ENCODE measurements at places on chromosomes 5 and 9.

GRCh38 chr9:33350310-33350709, 52.1 kb downstream of the AQP7 start:
- no peak for DNase-seq

- DNase-seq = no peak
These were observed 92.1 kb upstream of the MAP1B start for GRCh38 chr5:72015103-72015548.

DNA sequence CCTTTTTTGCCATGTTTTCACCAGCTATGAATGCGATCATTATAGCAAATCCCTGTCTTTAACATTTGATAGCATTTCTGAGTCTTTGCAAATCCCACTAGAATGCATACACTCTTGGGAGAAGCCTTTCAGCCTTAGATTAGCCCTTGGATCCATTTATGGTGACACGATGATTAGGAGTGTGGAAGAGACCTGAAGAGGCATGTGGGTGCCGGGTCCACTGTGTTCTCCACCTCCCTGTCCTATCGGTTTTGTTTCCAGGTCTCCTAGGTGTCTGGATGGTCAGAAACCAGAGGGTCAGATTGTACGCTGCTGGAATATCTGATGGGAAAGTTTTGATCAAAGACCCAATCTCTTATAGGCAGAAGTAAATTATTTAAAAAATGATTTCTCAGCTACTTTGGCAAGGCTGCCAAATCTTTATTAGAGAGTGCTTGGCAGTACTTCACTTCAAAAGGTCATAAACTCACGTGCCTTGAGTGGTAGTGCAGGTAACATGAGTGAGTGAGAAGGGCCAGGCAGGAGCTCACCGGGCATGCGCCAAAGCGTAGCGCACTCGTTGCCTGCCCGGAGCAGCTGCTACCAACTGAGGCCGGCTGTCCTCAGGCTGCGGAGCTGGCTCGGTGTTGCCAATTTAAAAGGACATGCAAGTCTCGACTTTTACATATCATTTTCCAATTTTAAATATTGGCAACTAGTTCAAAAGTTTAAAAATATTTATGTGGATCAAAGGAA, 51.3 kb downstream of the PCSK5 start:
- no peak for DNase-seq

DNA sequence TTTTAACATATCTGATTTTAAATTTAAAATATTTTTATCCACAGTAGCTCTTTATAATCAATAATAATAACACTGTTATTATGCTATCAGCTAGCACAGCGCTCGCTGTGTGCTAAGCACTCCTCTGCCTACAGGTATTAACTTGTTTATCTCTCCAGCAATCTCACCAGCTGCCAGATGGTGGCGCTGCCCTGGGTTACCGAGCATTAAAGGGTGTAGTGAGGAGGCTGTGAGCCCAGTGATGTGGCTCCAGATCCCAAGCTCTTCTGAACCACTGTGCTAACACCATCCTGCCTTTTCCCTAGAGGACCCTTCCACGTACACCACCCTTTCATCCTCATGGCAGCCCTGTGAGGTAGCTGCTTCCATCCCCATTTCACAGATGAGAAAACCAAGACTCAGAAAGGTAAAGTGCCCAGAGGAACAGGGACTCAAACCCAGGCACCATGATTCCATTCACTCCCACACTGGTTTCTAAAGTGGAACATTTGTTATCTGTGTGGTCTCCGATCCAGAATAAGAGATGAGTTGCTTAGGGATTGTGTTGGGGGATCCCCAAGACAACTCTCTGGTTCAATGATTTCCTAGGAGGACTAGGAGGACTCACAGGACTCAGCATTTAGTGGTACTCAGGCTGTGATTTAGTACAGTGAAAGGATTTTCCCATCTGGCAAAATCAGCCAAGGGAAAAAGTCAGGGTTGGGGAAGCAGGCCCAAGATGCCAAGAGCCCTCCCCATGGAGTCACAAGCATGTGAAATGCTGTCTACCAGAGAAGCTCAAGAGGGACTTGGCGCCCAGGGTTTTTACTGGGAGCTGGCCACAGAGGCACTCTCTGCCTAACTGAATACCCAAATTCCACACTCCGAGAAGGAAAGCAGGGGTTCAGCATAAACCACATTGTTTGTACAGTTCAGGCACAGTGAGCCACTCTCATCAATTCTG, 7.0 kb downstream of the IGFBPL1 start:
- DNase-seq = no peak

DNA sequence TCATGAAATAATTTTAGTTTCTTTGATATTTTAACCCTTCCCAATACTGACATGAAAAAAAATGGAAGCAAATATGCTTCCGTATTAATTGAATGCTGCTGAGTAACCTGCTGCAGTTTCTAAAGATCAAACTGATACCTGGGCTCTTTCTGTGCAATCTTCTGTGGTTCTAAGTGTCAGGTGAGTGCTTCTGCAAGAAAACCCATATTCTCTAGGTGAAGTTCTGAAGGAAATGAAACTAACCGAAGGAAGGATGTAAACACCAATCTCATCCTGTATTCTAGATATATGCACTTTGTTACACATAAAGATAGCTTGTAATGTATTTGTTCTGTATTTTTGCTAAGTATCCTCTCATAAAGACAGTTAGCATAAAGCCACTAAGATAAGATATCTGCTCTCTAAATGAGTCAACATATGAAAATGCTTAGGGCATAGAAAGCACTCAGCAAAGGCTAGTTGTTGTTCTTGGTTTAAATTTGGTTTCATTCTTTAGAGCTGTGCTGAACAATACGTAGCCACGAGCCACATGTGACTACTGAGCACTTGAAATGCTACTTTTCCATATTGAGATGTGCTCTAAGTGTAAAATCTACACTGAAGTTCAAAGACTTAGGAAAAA, 52.0 kb downstream of the ITGA2 start:
- no peak for DNase-seq

DNA sequence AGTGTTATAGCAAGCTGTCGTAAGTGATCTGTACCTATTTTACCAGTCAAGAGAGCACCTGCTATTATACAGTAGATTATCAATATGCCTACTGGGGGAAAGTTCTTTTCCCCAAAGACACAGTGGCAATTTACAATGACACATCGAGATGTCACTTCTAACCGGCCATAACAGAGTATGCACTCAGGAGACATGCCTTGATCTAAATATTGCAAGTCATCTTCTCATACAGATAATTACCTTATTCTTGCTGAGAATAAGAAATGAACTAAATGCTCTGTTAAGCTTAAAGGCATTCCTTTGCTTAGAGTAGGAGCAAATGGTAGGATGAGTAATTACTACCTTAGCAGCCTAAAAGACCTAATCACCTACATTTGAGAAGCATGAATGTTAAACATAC, 71.6 kb downstream of the PKD2L2 start:
- no peak for DNase-seq

GRCh38 chr5:56055859-56056258, 61.1 kb upstream of the IL6ST start:
- no peak for DNase-seq

GRCh38 chr9:90340421-90340820, 302.2 kb downstream of the DIRAS2 start:
- DNase-seq = no peak

- DNase-seq = no peak
These were observed 45.1 kb downstream of the FBXO38 start for GRCh38 chr5:148428848-148429247.

DNA sequence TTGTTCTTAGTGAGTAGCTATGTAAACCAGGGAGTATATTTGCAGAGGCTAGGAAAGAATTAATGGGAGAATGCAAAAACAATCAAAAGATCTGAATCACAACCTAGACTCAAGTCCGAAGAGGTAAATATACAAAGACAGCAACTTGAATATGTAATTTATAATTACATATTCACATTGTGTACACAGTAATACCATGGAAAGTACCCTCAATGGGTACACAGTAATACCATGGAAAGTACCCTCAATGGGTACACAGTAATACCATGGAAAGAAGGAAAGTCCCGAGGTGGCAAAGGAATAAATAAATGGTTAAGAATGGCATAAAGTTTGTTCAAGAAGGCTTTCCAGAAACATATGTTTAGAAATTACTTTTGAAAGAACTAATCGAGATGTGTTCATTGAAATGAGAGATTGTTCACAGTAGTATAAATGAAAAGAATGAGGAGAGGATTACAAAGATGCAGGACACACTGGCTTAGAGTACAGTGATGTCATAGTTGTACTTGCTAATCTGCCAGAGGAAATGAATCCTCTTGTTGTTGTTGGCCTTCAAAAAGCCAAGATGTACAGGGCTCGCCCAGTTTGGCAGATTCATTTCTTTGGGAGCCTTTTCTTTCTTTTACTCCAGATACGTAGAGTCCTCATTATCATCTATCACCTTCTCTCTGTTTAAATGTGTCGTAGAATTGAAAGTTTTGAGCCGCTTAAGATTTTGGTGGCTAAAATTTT, 116.0 kb downstream of the UNC13B start:
- DNase-seq = no peak

DNA sequence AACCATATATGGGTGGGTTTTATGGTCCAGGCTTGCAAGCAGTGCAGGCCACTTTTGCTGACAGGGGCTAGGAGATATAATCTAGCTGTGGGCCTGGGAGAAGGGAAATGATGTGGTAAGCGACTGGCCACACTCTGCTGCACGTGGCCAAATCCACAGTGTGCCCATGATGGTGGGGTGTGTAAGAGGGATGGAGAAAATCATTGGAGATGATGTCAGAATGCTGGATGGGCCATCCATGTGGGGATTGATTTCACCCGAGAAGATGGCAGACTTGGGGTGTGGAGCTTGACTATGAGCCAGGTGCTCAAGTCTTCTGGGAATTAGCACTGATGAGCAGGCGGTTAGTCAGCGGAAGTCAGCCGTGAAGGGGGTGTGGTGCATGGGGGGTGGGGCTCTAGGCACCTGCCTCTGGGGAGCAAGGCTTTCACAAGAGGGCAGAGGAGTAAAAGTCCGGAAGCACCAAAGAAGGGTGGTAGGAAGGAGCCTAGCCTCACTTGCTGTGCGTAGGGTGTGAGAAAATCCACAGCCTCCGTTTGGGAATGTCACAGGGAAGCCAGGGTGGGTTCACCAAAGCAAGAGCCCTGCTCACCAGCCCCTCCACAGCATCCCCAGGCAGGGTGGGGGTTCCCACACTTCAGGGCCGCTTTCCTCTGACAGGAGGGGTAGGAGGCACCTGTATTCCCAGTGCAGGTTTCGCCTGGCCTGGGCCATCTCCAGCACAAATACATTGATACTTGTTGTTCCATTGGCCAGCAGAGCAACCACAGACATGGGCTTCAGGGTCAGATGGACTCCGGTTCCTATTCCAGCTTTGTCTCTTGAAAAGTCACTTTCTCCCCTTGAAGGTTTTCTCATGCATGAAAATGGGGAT, 44.5 kb upstream of the ANGPTL2 start:
- DNase-seq = no peak

GRCh38 chr5:39423331-39423751, 1.4 kb downstream of the DAB2 start:
- no peak for DNase-seq

GRCh38 chr5:71586941-71587765, at the start of gene MCCC2:
TSS of gene MCCC2 (plus strand) at chr5:71587340. CDS start at chr5:71587426, 86 bp downstream.
- DNase-seq = peak; percentile 89

- DNase-seq = no peak
These were observed 289.7 kb downstream of the FBXL7 start for GRCh38 chr5:15789642-15790041.

DNA sequence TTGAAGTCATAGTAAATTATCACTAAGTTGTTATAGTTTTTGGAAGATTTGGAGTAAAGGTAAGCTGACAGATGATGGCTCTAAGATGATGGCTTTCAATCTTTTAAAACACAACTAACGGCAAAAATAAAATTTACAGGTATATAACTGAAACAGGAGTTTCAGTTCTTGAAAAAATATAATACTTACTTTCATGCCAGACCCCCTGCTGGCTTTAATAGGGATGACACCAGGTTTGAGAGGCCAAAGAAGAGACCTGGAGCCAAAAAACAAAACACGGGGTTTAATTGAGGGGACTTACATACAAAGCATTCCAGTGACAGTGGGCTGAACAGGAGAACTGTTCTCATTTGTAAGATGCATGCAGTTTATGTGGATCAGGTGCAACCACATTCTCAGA, 301.7 kb upstream of the PCSK5 start:
- no peak for DNase-seq

- DNase-seq = no peak
These were observed 29.6 kb downstream of the CAPSL start for GRCh38 chr5:35908814-35909213.

DNA sequence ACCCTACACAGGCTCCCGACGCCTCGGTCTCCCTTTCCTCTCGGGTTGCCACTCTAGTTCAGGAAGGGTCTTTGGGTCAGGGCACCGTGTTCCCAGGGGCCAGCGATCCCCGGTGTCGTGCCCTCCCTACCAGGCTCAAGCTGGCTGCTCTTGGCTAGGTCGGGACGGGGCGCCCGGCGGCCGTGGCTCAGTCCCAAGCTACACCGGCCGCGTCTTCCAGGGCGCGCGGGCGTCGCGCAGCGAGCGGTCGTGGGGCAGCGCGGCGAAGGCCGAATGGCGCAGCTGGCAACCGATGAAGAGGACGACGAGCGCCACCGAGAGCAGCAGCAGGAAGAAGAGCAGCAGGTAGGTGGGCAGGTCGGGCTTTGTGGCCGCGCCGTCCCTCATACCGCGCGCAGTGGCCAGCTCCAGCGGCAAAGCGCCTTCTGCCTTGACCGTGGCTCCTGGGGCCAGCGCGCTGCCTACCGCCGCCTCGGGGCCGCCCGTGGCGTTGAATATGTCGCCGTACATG, 892 bp downstream of the SMIM32 start:
- DNase-seq = no peak

DNA sequence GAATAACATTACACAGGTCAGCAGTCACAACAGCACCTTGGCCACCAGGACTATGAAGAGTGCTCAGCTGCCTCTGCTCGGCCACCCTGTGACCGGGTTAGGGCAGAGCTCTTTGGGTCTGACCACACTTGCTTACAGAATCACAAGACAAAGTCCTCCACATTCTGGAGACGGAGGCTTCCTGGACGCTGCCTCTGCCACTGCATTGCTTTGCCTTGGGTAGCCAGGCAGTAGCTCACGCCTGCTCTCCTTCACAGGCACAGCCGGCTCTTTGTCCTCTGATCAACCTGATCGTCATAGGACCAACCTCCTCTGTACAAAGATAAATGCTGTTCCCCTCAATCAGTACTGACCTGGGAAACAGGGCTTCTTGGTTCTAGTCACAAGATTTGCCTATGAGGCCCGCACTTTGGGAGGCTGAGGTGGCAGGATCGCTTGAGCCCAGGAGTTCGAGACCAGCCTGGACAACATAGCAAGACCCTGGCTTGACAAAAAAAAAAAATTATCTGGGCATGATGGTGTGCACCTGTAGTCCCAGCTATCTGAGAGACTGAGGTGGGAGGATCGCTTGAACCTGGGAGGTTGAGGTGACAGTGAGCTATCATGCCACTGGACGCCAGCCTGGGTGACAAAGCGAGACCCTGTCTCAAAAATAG, 128.4 kb upstream of the IER5L start:
- DNase-seq = no peak

GRCh38 chr9:79166005-79166404, 405.8 kb upstream of the TLE4 start:
- DNase-seq = no peak

GRCh38 chr5:5781335-5781734, 358.9 kb downstream of the ICE1 start:
- no peak for DNase-seq

- no peak for DNase-seq
These were observed 31.1 kb downstream of the ERAP1 start for GRCh38 chr5:96776621-96777020.

GRCh38 chr9:82680179-82680935, 382.6 kb downstream of the RASEF start:
- DNase-seq = no peak

GRCh38 chr9:108722396-108722795, 133.4 kb downstream of the ACTL7B start:
- DNase-seq = no peak

GRCh38 chr9:18601026-18601425, 127.1 kb downstream of the ADAMTSL1 start:
- no peak for DNase-seq
